Astrocyte (in vitro differentiated cells and primary cell): ENCODE measurements at places on chromosomes 16 and 17.

DNA sequence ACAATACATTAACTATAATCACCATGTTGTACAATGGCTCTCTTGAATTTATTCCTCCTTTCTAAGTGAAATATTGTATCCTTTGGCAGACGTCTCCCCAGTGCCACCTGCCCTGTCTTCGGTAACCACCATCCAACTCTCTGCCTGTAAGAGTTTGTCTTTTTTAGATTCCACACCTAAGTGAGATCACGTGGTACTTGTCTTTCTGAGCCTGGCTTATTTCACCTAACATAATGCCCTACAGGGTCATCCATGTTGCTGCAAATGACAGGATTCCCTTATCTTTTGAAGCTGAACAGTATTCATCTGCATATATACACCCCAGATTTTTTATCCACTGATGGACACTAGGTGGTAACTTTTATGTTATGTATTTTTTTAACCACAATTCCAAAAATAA, 24.2 kb downstream of the ORC6 start:
- DNase-seq, result no peak

GRCh38 chr17:58121925-58122324, 26.3 kb upstream of the OR4D1 start:
- peak; percentile 12 for DNase-seq

DNA sequence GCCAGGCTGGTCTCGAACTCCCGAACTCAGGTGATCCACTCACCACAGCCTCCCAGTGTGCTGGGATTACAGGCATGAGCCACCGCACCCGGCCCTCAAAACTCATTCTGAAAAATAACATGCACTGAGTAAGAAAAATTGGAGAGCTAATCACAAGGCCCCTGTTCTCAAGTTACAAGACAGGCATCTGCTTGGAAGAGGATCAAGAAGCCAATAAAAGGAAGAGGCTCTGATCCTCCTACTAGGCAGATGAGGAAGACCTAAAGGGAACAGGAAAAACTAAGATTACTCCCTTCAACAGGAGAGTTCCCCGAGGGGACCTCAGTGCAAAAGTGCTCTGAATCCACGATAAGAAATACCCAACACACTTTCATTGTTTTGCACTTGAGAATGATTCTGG, 18.4 kb downstream of the BLMH start:
- DNase-seq, result no peak

GRCh38 chr16:62711797-62712196, 675.6 kb upstream of the CDH8 start:
- DNase-seq, result no peak

GRCh38 chr17:16040710-16041251, 41.2 kb downstream of the TTC19 start:
- peak; percentile 95 for DNase-seq

DNA sequence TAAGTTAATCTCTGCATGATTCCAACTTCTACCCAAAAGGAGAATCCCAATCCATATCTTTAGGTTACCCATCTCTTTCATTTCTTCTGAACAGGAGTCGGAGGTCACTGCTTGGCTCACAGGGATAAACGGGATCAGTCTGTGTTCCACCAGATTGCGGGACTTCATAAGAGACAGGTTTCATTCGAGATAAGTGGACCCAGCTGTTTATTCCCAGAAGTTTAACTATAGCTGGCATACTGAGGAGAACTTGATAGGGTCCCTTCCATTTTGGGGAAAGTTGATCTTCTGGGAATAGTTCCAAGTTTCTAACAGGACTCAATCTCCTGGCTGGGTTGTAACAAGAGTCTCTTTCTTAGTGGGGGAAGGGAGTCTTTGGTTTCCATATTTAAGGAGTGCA, 45.4 kb upstream of the ARL4D start:
- DNase-seq, result no peak

- no peak for DNase-seq
Observed at GRCh38 chr17:50356892-50357510, 11.1 kb downstream of the XYLT2 start.

- no peak for DNase-seq
Observed at GRCh38 chr17:65017207-65017774, 39.2 kb downstream of the GNA13 start.

DNA sequence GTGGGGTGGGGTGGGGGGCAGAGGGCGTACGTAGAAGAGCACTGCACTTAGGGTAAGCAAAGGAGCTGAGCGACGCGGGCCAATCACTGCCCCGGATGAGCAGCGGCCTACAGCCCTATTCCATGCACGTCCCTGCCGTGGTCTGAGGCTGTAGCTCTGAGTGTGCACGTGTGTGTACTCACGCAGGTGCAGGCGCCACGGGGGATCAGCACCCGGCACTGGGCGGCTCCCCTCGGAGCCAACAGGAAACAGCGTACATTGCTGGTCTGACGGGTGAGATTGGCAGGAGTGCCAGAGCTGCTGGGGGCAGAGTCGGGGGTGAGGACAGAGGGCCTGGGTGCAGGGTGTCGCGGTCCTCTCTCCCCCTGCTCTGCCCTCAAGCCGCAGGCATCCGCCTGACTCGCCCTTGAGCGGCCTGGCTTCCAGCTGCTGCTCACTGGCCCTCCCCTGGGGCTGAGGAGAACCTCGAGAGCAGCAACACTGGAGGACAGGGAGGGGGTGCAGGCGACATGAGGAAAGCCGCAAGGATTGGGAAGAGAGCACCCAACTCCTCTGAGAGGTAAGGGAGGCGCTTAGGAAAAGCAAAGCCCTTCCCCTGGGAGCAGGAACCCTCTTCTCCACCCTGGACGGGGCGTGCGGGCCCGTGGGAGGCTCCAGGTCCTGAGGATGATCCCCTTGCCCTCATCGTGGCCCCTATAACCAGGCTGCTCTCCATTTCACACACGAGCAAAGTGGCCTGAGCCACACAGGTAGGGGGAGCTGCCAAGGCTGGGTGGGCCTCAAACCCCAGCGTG, 57.8 kb downstream of the ENGASE start:
- DNase-seq, result no peak

GRCh38 chr16:50183316-50183715, 30.2 kb downstream of the TENT4B start:
- DNase-seq, result peak; percentile 95

DNA sequence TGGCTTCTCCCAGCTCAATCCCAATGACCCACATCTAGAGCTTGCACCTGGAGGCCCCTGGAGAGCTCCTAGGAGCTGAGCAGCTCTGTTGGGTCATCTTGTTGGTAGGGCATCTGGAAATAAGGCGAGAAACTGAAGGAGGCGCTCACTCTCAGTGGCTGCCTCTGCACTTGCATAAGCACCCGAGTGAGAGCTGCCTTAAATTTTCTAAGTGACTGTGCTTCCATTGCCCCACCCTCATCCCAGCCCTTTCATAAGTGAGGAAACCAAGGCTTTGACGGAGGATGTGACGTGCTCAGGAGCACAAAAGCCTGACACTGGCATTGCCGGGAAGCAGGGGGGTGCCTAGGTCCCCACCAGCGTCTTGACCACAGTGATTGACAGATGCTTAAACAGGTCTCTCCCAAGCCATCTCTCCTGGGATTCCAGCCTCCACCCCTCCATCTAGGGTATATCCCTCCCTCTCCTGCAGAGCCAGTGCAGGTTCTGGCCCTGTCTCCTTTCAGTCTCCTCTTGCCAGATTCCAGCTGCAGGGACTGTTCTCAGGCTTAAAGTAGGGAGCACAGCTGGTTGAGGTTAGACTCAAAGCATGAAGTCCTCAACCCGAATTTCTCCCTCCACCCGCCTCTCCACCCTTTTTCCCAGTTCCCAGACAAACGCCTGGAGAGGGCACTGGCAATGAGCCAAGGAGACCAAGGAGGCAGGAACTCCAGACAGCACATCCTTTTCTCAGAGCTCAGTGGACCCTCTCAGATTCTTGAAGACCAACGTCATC, 113.7 kb downstream of the IRX5 start:
- no peak for DNase-seq

DNA sequence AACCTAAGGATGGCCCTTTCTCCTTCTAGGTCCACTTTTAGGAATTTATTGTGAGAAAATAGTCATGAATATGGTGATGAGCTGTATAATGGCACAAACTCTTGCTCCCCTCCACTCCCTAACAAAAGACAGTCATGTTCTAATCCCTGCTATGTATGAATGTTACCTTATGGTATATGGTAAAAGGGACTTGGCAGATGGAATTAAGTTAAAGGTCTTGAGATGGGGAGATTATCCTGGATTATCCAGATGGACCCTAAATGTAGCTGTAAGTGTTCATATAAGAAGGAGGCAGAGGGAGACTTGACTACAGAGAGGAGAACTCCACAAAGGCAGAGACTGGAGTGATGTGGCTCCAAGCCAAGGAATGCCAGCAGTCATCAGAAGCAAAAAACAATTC, 296.1 kb downstream of the SOX9 start:
- no peak for DNase-seq

- no peak for DNase-seq
Observed at GRCh38 chr17:2595716-2596115, 2.3 kb downstream of the PAFAH1B1 start.

- no peak for DNase-seq
Observed at GRCh38 chr16:80034469-80034826, 433.9 kb upstream of the MAF start.

DNA sequence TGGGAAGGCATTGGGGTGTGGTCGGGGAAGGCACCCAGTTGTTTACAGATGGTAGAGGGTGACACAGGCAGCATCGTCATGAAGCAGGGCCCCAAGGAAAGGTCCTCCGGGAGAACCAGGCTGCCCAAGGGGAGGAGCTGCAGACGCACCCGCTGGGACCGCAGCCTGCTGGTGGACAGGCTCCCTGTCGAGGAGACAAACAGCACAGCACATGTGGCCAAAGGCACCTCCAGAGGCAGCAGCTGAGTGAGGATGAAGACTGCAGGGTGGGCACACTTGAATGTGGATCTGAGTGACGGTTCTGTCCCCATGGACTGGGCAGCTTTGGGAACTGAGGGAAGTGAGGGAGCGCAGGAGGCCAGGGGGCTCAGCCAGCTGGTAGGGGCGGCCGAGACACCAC, 12.4 kb downstream of the CHMP1A start:
- DNase-seq, result no peak

- DNase-seq, result no peak
Observed at GRCh38 chr16:50599494-50599893, 51.3 kb downstream of the NKD1 start.

GRCh38 chr16:81548876-81549546, 104.4 kb downstream of the CMIP start:
- DNase-seq, result no peak

DNA sequence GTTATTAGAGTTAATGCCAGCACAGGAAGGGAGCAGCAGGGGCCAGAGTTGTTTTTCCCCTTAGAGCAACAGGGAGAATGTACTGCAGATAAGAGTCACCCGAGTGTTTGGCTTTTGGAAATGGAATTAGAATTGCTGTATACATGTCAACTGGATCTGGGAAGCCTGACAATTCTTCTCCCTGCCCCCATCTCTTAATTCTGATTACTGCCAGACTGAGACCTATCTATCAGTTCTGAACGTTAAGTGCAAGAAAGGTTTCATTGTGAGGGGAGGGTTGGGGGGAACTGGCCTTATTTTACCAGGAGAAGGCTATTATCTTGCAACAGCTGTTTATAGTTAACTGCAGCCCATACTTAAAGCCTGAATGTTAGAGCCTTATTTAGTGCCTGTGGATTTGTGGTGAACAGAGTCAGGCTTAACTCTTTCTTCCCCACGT, 424.5 kb upstream of the CDH11 start:
- DNase-seq, result peak; percentile 79

DNA sequence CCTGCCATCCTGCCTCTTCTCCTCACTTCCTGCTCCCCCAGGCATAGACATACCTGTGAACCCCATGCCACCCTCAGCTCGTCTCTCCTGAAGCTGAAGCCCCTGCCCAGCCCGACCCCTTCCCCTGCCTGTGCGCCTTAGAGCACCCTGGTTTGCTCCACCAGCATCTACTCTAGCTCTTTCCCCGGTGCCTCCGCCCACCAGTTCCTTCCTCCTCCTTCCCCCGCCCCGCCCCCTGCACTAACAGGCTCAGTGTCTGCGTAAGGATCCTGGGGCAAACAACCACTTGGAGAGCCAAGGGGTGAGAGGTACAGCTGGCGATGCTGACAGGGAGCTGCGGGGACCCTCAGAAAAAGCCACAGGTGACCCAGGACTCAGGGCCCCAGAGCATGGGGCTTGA, 1.9 kb downstream of the GPR142 start:
- DNase-seq, result no peak

DNA sequence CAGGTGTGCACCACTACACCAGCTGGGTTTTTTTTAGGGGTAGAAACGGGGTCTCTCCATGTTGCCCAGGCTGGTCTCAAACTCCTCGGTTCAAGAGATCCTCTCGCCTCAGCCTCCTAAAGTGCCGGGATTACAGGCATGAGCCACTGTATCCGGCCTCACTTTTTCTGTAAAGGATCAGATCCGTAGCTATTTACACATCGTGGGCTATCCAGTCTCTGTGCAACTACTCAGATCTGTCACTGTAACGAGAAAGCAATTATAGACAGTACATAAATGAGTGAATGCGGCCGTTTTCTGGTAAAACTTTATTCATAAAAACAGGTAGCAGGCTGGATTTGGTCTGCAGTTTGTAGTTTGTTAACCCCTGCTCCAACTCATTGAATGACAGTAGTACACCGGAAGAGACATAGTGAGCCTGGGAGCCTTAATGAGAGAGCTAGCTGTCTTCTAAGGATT, 44.5 kb downstream of the VMP1 start:
- no peak for DNase-seq

DNA sequence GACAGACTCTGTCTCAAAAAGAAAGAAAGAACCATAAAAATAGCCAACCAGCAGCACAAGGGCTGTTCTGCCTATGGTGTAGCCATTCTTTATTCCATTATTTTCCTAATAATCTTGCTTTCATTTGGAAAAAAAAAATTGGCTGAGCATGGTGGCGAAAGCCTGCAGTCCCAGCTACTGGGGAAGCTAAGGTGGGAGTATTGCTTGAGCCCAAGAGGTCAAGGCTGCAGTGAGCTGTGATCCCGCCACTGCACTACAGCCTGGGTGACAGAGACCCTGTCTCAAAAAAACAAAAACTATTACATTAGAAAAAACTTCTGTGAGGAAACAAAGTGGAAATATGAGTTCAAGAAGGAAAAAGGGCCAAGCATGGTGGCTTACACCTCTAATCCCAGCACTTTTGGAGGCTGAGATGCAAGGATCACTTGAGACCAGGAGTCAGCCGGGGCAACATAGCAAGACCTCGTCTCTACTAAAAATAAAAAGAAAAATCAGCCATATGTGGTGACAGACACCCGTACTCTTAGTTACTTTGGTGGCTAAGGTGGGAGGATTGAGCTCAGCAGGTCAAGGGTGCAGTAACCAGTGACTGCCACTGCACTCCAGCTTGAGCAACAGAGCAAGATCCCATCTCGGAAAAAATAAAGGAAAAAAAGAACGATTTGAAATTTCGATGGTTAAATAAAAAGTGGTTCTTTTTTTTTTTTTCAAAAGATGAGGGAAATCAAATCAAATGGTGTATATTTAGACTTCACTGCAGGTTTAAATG, 2.5 kb downstream of the DCAKD start:
- DNase-seq, result no peak

- peak; percentile 76 for DNase-seq
Observed at GRCh38 chr17:82489117-82489516, 30.4 kb upstream of the FOXK2 start.
